ENCODE measurements at places on chromosomes 6 and 20.

- no peak for DNase-seq
Measured at GRCh38 chr6:411402-412145, 20.0 kb downstream of the IRF4 start.

- peak; percentile 86 for DNase-seq
Measured at GRCh38 chr20:63124092-63124781, 91.7 kb downstream of the YTHDF1 start.

GRCh38 chr6:119342430-119342829, 7.1 kb downstream of the MAN1A1 start:
- no peak for DNase-seq

- DNase-seq: peak; percentile 85
Measured at GRCh38 chr6:77456531-77457248, 6.6 kb downstream of the HTR1B start.

GRCh38 chr6:46491201-46491627, at the start of gene RCAN2:
Gene RCAN2 (minus strand): TSS chr6:46491449.
- peak; percentile 36 for DNase-seq

- no peak for DNase-seq
Measured at GRCh38 chr20:63099456-63100173, 92.9 kb upstream of the BHLHE23 start.

- no peak for DNase-seq
Measured at GRCh38 chr20:57094252-57094891, 172.1 kb downstream of the BMP7 start.

GRCh38 chr6:14077193-14077867, 40.2 kb upstream of the CD83 start:
- DNase-seq: no peak

GRCh38 chr20:17965042-17965697, 3.4 kb downstream of the SNX5 start:
- DNase-seq: no peak

- peak; percentile 39 for DNase-seq
Measured at GRCh38 chr20:48648482-48649051, 179.2 kb downstream of the PREX1 start.

DNA sequence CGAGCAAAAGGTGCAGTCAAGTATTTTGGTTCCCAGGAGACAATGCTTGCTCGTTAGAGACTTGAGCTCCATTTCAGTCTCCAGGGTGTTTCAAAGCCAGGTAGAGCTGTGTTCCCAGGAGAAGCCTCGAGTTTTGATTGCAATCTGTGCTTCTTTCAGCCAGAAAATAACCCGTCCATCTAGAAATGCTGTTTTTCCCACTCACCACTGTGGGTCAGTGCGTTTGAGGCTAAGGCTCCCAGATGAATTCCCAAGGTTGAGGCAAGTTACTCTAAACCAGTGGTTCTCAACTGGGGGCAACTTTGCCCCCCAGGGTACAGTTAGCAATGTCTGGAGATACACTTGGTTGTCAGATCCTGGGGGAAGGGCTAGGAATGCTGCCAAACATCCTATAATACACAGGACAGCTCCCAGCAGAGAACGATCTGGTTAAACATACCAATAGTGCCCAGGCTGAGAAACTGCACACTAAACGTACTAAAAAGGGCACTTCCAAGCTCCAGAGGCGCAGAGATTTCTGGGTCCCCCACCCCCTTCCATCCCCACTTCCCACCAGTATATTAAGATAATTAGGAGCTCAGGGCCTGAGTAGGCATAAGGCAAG, 13.8 kb downstream of the BMP7 start:
- DNase-seq: no peak

DNA sequence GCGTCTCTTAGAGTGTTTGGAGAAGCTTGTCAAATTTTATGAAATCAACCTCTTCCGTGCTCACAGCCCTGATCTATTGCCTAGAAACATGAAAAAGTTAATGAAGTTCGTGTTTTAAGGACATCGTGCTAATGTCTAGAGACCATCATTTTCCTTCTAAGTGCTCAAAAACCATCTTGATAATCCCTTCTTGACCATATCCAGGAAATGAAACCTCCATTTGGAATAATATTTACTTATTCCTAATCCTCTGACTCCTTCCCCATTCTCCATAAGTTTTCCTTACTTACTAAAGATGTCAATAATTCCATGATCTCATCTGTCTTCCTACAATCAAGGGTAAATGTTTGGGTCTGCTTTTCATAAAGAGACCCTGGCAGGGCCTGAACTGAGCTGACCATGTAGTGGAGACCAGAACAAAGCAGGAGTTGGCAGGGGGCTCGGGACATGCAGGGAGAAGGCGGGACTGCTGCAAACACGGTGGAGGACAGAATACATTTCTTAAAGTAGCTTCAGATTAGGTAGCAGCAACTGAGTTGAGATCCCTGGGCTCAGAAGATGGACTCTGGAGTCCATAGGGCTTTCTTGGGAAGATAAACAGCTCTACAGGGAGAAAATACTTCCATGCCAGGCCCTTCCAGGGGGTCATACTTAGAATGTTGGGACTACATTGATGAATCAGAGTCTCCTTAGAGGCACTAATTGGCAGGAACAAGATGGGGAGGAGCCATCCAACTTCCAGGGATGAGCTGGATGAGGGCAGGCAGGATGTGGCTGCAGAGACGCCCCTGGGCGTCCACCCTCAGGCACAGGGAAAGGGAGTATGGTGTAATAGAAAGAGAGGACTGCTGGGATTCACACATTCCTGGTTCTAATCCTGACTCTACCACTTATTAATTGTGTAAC, 100.7 kb downstream of the RIN2 start:
- DNase-seq: no peak

DNA sequence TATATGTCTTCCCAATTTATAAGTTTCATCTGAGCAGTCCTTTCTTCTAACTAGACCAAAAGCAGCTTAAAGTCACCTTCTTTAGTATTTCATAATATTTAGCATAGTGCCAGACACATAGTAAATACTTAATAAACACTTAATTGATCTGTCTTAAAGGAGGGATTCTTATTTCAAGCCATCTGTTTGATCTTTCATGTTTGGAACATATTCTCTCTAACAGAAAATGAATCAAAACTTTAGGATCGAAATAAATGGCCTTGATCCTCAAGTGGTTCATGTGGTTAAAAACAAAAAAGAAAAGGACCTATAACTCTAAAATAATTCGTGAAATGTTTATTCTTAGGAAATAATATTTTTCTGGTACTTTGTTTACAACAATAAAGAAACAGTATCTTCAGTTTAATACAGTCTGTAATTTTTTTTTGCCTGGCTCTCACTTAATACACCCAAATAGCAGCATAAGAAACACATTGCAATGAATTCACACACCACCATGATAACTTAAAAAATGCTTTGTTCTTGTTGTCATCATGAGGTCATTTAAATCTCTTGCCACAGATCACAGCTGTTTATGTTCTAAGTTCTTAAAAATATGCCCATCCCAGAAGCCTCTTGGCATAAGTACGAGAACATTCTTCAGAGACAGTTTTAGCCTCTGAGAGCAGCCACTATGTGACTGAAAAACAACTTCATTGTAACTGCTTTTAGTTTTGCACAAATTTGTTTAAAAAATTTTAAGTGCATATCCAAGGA, 48.1 kb downstream of the ESF1 start:
- no peak for DNase-seq

GRCh38 chr6:26459023-26459810, 1.5 kb downstream of the BTN2A1 start:
- no peak for DNase-seq

DNA sequence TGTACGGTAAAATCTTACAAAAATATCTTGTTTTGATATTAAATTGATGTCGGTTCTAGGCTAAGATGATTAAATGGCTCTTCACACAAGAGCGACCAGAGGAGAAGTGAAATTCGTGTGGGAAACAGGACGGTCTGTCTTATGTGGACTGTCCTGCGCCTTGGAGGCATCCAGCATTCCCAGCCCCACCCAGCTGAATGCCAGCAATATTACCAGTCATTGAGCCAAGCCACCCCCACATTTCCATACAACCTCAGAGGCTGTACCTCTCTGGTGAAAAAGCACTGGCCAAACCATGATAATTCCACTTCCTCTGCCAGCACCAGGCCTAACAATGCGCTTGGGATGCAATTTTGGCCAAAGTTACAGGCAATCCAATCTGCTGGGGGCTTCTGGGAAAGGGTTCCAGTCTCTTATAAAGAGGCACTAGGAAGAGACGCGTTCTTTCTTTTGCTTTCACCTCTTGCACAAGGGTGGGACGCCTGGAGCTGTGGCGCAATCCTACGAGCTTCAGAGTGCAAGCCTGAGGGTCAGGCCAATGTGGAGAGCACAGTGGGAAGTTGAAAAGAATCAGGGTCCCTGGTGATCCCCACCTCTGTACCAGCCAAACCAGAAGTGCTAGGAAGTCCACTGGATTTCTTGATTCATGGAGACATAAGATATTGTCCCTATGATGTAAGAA, 213.1 kb downstream of the PREX1 start:
- peak; percentile 90 for DNase-seq
